Esophagus mucosa (tissue), 1 donor: ENCODE measurements at places on chromosomes 7 and 10. TPM values are rescaled to one million over a fixed set of nuclear protein-coding genes. Genes with fewer than 3 reads are reported as not detected.

Gene GPR22
- total RNA-seq: not detected

DNA sequence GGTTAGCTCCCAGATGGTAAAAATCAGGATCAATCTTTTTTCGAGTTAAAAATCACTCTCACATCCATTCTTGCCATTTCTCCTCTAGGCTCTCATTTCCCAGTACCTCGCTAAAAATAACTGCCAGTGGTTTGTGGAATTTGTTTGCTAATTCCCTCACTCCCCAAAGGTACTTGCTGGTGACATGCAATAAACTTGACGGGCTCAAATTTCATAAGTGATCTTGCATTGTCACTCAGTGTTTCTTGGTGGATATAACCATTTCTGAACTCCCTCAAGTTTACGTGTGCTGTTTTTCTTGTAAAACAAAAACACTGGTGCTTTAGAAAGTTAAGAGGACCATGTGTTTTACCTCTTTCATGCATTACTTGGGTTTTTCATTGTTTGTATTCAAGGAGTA is 399.2 kb upstream of the MKI67 start:
- no peak for ATAC-seq

DNA sequence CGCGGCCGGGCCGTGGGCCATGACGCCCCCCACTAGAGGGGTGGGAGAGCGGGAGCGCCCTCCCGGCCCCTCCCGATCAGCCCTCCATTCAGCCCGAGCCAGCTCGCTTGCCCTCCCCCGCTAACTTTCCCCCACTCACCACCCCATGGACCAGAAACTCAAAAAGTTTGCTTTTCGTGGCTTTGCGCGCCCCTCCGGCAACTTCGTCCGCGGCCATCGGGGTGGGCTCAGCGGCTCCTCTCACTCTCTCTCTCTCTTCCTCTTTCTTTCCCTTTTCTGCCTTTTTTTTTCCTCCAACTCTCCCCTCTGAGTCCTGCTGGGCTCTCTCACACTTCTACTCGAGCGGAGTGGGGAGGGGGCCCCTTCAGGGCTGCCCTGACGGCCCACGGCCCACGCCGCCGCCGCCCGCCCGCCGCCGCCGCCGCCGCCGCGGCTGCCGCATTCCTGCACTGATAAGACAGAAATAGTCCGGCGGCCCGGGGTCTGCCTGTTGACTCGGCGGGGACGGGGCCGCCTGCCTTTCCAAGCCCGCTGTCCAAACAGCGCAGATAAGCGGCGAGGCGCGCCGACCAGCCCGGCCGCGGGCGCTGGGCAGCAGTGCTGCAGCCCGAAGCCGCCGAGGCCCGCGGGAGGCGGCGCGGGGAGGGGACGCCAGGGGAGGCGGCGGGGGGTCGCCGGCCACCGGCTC is at the start of gene SMARCD3:
TSS of gene SMARCD3 (minus strand) at position 349 of the 688 bp plus-strand sequence. CDS start at position 217, 132 bp downstream.
- no peak for ATAC-seq

- no peak for ATAC-seq
Observed at GRCh38 chr7:86972072-86972471, 87.4 kb downstream of the ELAPOR2 start.

Gene ZKSCAN1
- total RNA-seq: 62.4 TPM

GRCh38 chr7:102896585-102896984 is 16.2 kb upstream of the LRRC17 start:
- peak; percentile 28 for ATAC-seq

- no peak for ATAC-seq
Observed at GRCh38 chr10:7056216-7056615, 354.6 kb downstream of the SFMBT2 start.

- ATAC-seq: no peak
Observed at GRCh38 chr7:158444501-158445420, 142.9 kb downstream of the PTPRN2 start.

DNA sequence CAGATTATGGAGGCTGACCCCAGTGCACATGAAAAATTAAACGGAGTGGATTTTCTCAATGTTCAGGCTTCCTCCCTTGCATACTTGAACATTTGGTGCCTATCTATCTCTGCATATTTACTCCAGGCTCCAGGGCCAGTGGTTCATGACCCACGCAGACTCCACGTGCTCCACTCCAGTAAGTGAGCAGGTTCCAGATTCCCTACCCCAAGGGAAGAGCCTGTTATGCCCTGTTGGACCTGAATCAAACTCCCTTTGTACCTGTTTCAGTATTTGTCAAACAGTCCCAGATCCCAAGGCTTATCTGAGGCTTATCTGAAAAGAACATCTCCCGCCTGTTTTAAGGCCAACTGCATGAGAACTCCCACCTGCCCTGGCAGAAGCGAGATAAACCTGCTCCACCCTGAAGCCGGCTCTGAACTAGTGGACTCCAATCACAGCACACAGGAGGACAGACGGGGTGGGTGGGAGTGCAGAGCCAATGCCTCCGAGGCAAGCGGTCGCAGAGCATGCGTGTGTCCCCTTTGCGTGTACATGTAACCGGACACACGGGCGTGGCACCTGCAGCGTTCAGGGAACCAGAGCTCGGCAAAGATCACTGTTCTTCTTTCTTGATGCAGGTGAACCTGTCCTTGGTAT is 2.3 kb upstream of the FUOM start:
- ATAC-seq: no peak

DNA sequence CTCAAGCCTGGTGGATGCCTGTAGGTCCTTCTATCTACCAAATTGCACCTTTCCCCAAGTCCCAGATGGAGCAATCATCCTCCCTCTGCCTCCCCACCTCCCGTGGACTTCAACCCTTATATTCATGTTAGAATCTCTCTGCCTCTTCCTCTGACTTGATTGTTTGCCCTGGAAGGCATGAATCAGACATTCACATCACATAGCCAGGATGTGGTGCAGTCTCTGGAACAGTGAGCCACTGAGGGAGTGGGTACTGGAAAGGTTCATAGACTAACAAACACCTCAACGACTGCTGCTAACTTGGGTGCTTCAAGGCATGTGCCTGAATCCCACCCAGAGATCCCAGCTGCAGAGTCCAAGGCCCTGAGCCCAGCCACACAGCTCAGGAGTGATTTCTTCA is 494.0 kb downstream of the TNS3 start:
- no peak for ATAC-seq

DNA sequence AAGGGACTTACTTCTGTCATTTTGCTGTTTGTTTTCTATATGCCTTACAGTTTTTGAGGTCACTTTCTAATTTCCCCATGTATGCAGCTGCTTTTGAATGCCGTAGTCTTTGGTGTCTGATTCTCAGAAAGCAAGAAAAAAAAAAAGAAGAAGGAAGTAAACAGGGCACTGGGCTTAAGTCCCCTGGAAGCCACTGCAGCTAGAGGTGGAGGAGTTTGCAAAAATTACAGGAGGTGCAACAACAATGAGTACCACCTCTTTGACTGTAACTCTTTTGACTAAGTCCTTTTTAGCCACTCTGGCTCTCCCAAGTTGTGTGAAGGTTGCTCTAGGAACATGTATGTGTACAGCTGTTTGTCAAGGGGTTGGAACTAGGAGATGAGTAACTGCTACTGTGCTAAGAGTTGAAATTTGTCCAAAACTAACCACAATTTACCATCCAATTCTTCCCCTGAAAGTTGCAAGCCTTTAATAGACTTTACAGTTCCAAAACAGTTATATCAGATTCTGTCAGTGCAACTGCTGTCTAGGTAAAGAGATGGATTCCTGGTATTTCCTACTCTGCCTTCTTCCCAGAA is 588.0 kb upstream of the LRRN3 start:
- ATAC-seq: no peak

Gene TMEM72
- total RNA-seq: not detected

Gene SLC26A3
- 0.44 TPM for total RNA-seq

- ATAC-seq: no peak
Observed at GRCh38 chr10:59626523-59626869, 83.2 kb downstream of the SLC16A9 start.

GRCh38 chr10:112524641-112525040 is 77.6 kb downstream of the VTI1A start:
- ATAC-seq: no peak

Gene C10orf105
- not detected for total RNA-seq

- ATAC-seq: peak; percentile 13
Observed at GRCh38 chr7:31336202-31337001, 4.1 kb downstream of the NEUROD6 start.

GRCh38 chr10:126227762-126228134 is 160.5 kb downstream of the ADAM12 start:
- no peak for ATAC-seq

- ATAC-seq: no peak
Observed at GRCh38 chr7:150781961-150782360, 18.2 kb downstream of the TMEM176B start.

DNA sequence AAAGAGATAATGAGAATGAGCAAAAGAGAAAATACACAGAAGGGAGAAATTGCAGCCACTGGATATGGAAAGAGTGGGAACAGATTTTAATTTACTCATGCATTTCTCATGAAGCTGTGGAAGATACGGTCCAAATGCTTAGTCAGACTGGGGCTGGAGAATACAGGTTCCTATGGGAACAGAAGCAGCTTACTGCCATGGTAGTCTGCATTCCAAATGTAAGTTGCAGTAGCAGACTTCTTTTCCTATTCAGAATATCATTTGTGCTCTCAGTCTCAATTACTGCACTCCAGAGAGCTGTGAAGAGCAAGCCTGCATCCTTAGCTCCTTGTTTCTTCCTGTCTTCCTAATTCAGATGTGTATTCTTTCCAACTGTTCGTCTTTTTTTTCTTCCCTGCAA is 190.8 kb upstream of the TMEM196 start:
- no peak for ATAC-seq

GRCh38 chr10:128466831-128467371 is 340.7 kb upstream of the MKI67 start:
- ATAC-seq: no peak

DNA sequence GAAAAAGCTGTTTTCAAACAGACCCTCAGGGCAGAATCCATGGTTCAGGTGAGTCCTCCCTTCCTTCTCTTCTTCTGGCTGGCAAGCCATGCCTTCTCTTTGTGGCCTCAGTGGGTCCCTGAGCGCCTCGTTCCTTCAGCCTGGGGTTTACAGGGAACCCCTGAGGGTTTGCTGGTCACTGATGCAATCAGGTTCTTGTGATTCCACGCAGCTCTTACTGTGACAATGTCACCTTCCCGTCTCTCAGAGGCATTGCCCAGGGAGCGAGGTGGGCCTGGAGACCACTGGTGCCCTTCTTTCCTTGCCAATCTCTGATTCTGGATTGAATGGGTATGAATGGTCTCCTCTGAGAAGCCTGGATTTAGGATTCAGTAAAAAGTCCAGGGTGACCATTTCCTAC is 132.2 kb downstream of the ADARB2 start:
- no peak for ATAC-seq

- ATAC-seq: no peak
Observed at GRCh38 chr7:4434306-4434705, 247.8 kb upstream of the FOXK1 start.

Gene CPA1
- total RNA-seq: not detected

GRCh38 chr7:112512451-112513210 is 31.8 kb downstream of the LSMEM1 start:
- no peak for ATAC-seq

DNA sequence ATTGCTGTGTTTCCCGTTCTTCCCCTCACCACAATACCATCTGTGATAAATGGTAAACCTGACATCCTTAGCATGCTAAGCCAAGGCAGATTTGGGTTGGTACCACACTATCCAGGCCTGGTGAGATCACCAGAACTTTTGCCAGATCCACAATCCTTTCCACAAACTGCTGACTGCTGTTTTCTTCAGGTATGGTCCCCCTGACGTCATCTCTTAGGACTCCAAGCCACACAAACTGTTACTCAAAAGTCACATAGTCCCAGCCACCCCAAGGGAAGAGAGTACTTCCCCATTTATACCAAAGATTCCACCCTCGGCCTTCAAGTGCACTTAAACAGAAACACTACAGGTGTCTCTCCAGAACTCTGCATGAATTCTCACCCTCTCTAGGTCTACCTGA is 34.8 kb downstream of the SLC25A13 start:
- ATAC-seq: no peak

Gene MAT1A
- total RNA-seq: 0.48 TPM

Gene NRCAM
- total RNA-seq: 10.9 TPM

Gene NKX1-2
- 0.16 TPM for total RNA-seq

DNA sequence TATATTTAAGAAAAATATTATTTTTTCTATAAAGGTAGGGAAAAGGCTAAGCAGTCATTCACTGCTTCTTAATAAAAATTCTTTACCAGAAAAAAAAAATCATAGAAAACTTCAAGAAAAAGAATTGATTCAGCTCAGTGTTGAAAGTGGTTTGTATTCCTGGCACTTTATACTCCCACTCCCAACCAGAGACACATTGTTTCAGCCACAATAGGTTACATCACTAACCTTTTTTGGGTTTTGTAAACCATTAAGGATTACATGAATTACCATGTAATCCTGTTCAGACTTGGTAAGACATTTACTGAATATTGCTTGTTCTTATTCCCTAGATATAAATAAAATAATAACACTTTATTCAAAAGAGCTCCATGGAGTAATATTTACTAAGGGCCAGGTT is 46.6 kb downstream of the MINPP1 start:
- no peak for ATAC-seq

GRCh38 chr10:89007129-89007893 is 16.7 kb downstream of the FAS start:
- no peak for ATAC-seq

GRCh38 chr7:74479961-74480829 is 26.5 kb downstream of the GTF2IRD1 start:
- ATAC-seq: peak; percentile 54

DNA sequence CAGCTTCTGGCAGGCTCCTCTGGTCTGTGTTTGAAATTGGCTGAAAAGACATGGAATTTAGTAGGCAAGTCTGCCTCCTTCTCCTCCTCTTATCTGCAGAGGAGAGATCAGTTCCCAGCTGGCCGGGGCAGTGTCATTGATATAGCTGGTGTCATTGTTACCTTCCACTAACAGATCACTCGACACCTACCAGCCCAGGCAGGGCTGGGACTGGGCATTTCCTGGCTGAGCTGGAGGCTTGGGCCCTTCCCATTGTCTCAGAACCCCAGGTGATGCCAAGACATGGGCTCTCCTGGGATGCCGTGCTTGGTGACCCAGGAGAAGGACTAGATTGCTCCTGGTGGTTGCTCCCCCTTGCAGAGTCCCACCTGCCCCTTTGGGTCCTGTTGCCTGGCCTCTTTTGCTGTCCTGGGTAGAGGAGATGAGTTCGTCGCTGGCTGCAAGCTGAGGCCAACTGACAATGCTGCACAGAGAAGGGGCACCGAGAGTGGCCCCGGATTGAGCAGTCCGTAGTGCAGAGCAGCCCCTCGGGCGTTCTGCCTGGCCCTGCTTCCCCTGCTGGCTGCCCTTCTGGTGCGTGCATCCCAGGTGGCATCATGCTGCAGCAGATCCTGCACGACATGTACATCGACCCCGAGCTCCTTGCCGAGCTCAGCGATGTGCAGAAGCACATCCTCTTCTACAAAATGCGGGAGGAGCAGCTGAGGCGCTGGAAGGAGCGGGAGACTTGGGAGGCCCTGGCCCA is at the start of gene SH2D4B:
TSS of gene SH2D4B (plus strand) at position 167 of the 745 bp plus-strand sequence. CDS start at position 597, 430 bp downstream.
- ATAC-seq: no peak

DNA sequence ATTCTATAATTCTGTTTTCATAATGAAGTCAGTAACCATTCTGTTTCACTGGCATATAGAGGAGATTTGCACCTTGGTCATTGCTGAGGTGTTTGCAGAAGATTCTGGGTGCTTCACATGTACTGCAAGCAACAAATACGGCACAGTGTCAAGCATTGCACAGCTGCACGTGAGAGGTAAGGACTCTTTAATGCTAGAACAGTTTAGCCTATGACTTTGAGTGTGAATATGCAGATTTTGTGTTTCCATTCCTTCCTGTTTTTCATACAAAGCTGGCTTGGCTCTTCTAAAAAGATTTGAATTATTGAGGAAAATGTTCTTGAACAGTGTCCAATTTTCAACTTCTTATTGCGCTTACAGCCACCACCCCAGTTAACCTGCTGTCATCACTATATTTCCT is 56.4 kb downstream of the MYPN start:
- no peak for ATAC-seq

Gene KCNIP2
- total RNA-seq: 0.84 TPM

Gene CCDC3
- 4.3 TPM for total RNA-seq

- no peak for ATAC-seq
Observed at GRCh38 chr7:2086229-2086628, 146.5 kb downstream of the MAD1L1 start.
